ENCODE measurements at places on chromosomes 7 and 10.

DNA sequence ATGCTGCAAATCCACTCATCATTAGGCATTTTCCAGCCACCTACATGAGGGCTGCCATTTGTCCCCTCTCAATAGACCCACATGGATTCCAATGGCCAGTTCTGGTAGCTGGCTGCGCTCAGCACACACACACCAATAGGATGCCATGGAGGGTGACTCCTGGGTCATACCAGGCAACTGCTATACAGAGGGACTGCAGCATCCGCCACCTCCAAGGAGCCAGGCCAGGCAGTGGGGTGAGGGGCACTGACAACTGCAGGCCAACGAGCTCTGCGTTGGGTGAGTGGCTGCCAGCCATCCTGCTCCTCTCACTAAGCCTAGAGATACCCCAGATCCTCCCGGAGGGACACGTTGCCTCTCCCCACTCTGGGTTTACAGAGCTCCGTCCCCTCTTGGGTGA is 118.8 kb upstream of the NANOS1 start:
- no peak for DNase-seq

- no peak for DNase-seq
These were observed 179.7 kb upstream of the MALRD1 start for GRCh38 chr10:18868919-18869318.

DNA sequence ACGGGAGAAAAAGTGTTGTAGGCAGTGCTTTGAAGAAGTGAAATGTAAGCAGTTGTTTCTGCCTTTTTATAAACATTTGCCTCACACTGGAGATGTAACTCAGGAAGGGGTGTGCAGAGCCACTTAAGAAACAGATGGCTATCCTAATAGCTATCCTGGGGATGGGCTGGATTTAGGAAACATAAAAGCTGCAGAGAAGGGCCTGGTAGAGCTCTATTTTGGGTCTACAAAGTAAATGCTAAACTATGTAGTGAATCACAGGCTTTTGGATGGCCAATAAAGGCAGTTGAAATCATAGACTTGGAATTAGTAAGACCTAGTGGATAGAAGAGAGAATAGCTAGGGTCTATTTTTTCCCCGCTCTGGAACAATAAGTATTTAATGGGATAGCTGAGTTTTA is 79.9 kb upstream of the AGR3 start:
- no peak for DNase-seq

GRCh38 chr7:3245721-3246120 is 55.3 kb upstream of the SDK1 start:
- no peak for DNase-seq

DNA sequence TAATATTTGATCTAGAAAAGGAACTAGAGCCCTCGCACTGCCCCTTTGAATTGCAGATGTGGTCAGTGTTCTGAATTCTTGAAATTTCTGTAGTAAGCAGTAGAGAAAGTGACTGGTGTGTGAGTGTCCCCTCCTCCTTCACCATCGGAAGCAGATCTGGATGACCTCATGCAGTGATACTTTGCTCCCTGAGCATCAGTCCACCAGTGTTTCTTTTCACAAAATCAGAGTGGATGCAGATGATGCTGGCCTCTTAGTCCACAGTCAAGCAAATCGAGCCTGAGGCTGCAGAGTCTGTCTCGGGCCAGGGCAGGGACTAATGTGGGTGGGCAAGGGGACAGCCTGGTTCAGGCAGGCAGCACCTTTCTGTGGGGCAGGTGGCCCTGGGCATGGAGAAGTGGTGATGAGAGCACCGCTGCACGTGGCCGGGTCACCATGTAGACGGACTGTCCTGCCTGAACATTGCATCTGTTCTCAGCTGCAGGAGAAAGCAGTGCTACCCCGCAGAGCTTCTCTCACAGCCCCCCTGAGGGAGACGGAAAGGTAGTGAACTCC is 5.4 kb downstream of the INSIG1 start:
- no peak for DNase-seq

- DNase-seq = peak; percentile 26
These were observed 2.7 kb downstream of the IGFBP1 start for GRCh38 chr7:45890902-45891461.

GRCh38 chr7:5572439-5572838 is 148.8 kb upstream of the TNRC18 start:
- no peak for DNase-seq

DNA sequence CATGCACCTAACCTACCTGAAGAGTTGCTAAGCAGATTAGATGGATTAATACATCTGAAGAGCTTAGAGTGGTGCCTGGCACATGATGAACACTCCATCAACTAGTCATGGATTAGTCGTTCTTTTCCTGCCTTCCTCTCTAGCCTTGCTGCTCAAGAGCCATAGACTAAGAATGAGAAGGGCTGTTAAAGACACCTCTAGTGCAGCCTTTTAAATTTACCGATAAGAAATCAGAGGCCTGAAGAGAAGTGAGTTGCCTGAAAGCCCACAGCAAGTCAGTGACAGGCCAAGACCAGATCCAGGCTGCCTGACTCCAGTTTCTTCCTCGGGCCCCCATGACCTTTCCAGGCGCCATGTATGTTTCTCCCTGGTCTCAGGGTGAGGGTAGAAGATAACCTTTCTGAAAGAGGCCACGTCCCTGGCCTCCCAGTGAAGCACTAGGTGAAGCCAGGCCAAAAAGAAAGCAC is 6.5 kb downstream of the TSPAN15 start:
- no peak for DNase-seq

DNA sequence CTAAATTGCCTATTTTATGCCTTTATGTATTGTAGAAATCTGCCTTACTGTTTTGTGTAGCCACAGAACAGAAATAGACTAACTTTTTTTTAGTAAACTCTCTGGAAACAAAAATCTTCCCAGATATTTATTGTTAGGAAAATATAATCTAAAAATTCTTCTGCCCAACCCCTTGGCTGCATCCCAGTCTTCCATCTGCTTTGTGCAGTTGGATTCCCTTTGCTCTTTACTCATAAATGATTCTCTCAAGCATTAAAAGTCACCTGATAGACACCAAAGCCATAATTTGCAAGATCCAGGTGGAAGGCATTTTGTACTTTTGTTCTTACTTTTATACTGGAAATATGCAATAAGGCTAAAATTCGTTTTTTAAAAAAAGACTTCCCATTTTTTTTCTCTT is 6.1 kb upstream of the CAV2 start:
- DNase-seq = no peak

GRCh38 chr10:87656431-87657072 is 3.1 kb upstream of the PAPSS2 start:
- no peak for DNase-seq

DNA sequence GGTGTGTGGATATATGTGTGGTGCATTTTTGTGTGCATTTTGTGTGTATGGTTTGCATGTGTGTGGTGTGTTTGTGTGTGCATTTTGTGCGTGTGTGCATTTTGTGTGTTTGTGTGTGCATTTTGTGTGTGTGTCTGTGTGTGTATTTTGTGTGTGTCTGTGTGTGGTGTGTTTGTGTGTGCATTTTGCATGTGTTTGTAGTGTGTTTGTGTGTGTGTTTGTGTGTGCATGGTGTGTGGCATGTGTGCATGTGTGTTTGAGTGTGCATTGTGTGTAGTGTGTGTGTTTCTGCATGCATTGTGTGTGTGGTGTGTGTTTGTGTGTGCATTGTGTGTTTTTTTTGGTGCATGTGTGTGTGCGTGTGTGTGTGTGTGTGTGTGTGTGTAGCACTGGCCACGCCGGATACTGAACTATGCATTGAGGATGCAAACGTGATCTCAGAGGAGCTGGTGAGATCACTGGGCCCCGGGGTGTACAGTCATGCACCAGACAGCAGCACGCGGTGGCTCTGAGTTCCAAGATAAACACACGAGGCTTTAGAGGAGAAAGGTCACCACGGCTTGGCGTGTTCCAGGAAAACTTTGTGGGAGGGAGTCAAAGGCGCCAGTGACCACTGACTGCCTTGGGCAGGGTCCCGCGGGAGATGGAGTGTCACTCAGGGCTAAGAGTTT is 106.6 kb upstream of the SHH start:
- no peak for DNase-seq

DNA sequence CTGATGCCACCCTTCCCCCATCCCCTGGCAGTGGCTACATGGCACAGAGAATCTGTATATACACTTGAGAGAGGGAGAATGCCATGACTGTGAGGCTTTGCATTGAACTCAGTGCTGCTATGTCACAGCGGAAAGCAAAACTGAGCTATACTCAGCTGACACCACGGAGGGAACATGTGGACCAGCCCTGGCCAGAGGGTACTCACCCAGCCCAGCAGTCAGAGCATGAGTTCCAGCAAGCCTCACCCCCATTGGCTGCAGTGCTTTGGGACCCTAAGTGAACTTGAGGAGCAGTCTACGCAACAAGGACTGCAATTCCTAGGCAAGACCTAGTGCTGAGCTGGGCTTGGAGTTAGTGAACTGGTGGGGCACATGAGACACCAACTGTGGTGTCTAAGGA is 10.3 kb upstream of the AOC1 start:
- no peak for DNase-seq

GRCh38 chr10:80520661-80521470 is 16.8 kb upstream of the SH2D4B start:
- DNase-seq = no peak

- DNase-seq = no peak
These were observed 165.3 kb downstream of the WNT2 start for GRCh38 chr7:117157241-117158209.

DNA sequence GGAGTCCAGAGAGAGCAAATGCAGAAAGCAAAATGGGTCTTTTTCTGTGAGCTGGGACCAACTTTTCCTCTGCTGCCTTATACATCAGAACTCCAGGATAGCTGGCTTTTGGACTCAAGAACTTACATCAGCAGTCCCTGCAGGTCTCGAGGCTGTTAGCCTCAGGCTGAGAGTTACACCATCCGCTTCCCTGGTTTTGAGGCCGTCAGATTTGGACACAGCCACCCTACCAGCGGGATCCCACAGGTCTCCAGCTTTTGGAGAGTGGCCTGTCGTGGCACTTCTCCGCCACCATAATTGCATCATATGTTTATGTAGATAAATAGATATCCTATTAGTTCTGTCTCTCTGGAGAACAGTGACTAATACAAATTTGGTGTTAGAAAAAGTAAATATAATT is 64.2 kb downstream of the TRIL start:
- no peak for DNase-seq

GRCh38 chr7:28509251-28510025 is 97.1 kb downstream of the CREB5 start:
- no peak for DNase-seq

DNA sequence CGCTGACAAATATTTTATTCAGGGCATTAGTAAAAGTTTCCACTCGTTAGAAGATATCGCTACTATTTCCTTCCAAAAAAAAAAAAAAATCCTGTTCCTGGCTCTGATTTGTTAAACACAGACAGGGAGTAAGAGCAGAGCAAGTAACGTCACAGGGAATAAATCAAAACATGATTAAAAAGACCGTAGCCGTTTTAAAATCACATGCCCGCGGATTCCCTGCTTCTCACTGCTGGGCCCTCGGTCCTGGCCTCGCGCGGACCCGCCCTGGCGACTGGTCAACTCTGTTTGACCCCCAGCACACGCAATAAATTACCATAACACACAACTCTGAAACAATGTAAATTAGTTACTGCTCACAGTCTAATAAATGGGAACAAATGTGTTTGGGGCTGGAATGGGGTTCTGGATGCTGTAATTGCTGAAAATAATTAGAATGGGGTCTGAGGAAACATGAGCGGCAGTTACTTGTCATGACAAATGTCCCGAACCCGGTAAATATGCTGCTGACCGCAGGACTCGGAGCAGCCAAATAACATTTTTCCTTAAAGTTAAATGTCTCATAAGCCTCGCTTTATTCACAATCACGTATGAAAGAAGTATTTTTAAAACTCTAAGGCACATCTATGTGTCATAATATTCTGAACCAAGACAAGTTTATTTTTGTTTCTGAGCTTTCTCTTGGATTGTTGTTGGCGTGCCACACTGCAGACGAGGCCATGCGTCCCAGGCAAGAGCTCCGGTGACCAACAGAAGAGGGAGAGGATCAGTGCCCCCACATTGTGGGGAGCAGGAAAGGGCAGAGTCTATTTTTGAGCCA is 17.9 kb downstream of the EBF3 start:
- no peak for DNase-seq

GRCh38 chr7:47207956-47208355 is 374.0 kb downstream of the TNS3 start:
- DNase-seq = no peak

DNA sequence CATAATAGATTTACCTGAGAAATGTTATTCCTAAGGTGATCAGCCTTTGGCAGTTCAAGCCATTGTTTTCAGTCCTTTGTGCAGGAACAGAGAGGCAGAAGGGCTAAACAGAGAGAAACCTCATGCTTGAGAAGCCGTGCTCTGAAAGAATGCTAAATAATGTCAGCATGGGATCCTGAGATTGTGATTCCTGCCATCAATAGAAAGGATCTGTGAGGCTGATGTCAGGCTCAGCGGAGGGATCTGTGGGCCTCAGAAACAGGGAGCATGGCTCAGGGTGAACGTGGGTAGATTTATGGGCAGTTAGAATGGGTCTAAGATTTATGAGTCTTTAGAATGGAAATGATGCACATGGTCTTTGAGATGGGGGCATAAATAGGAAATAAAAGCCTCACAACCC is 439.2 kb upstream of the IGFBP3 start:
- DNase-seq = no peak

GRCh38 chr7:112997831-112998230 is 88.8 kb downstream of the GPR85 start:
- no peak for DNase-seq

DNA sequence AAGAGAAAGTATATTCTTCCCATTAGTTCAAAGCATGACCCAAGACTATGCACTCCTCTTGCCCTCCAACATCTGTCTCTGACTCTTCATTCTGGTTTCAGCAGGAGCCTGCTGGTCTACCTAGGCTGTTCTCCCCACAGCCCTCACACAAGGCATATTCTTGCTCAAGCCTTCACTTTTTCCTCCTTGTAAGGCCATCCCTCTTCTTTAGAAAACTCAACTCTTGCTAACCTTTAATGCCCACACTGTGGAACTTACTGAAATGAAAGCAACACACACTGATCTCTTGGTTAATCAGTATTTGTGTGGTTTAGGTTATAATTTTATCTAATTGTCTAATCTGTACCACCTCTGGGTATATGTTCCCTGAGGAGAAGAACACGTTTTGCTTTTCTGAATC is 75.8 kb downstream of the PRKCQ start:
- DNase-seq = no peak

- no peak for DNase-seq
These were observed 221.0 kb upstream of the KLF6 start for GRCh38 chr10:4006051-4006450.

DNA sequence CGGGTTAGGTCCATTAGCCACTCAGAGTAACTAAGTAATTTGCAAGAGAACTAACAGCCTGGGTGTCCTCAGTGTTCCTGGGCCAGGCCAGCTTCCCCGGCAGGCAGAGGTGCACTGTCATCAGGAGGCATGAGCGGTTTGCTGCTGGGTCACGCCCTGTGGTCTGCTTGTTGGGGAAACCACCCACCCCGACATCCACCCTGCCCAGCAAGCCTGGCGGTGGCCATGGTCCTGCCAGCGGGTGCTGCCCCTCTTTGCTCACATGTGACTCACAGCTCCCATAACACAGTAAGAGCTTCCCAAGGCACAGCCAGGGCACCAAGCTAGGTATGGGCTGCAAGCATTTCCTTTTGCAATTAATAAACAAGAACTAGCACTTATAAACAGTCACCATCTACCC is 75.9 kb downstream of the RGS10 start:
- no peak for DNase-seq
